Left renal pelvis (tissue), 4 donors: ENCODE measurements at places on chromosomes 16 and 17.

- DNase-seq, result no peak
Measured at GRCh38 chr17:27577121-27577761, 53.7 kb upstream of the LGALS9 start.

DNA sequence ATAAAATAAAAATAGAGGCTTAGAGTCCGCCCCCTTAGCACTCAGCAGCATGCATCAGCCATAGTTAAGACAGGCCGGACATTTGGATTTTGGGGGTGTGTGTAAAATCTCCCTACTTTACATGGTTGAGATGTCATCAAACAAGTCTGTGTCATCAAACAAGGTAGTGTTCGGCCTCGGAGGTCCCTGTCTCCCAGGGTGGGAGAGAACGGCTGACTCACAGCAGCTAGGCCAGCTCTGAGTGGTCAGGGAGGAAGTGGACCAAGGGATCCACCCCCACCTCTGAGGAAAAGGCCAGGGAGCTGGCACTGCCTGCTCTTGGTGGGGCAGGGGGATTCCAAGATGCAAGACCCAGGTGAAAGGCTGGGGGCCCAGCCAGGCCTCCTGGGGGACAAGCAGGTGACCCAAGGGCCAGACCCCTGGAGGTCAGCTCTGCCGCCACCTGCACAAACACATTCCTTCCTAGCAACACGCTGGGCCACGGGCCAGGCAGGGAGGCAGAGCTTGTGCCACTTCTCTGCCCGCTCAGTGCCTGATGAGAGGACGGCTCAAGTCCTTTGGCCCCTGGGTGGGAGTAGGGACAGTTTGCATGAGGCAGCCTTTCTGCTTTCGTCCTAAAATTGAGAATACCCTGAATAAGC lies 28.5 kb downstream of the KIFC3 start:
- DNase-seq, result no peak

DNA sequence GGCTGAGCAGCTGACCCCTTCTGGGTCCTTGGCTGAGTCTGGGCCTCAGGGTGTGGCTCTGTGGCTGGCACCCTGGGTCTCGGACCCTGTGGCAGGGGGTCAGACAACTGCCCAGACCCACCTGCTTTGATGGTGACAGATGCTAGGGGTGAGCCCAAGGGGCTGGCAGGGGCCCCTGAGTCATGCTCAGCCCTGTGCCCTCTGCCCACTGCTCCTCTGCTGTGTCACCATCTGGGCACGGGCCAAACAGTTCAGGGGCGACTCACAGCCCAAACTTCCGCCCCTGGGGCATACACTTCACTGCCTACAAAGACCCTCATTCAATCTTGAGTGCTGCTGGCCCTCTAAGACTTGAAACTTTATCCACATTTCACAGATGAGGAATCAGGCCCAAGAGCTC lies 5.7 kb downstream of the ADGRG1 start:
- DNase-seq, result no peak

- DNase-seq, result no peak
Measured at GRCh38 chr17:65356536-65356935, 204.9 kb downstream of the AXIN2 start.

DNA sequence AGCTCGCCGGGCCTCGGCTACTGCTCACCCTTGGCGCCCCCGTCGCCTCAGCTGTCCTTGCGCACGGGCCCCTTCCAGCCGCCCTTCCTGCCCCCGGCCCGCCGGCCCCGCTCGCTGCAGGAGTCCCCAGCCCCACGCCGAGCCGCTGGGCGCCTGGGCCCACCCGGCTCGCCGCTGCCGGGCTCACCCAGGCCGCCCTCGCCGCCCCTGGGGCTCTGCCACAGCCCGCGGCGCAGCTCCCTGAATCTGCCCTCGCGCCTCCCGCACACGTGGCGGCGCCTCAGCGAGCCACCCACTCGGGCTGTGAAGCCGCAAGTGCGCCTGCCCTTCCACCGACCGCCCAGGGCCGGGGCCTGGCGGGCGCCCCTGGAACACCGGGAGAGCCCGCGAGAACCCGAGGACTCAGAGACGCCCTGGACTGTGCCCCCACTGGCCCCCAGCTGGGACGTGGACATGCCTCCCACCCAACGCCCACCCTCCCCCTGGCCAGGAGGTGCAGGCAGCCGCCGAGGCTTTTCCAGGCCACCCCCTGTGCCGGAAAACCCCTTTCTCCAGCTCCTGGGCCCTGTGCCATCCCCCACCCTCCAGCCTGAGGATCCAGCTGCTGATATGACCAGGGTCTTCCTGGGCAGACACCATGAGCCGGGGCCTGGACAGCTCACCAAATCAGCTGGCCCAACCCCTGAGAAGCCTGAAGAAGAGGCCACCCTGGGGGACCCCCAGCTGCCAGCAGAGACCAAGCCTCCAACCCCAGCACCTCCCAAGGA lies 12.8 kb downstream of the MYO15A start:
- DNase-seq, result no peak

- no peak for DNase-seq
Measured at GRCh38 chr16:78195797-78196196, 96.3 kb downstream of the WWOX start.

GRCh38 chr17:17420082-17420481 lies 56.7 kb upstream of the MED9 start:
- DNase-seq, result no peak

DNA sequence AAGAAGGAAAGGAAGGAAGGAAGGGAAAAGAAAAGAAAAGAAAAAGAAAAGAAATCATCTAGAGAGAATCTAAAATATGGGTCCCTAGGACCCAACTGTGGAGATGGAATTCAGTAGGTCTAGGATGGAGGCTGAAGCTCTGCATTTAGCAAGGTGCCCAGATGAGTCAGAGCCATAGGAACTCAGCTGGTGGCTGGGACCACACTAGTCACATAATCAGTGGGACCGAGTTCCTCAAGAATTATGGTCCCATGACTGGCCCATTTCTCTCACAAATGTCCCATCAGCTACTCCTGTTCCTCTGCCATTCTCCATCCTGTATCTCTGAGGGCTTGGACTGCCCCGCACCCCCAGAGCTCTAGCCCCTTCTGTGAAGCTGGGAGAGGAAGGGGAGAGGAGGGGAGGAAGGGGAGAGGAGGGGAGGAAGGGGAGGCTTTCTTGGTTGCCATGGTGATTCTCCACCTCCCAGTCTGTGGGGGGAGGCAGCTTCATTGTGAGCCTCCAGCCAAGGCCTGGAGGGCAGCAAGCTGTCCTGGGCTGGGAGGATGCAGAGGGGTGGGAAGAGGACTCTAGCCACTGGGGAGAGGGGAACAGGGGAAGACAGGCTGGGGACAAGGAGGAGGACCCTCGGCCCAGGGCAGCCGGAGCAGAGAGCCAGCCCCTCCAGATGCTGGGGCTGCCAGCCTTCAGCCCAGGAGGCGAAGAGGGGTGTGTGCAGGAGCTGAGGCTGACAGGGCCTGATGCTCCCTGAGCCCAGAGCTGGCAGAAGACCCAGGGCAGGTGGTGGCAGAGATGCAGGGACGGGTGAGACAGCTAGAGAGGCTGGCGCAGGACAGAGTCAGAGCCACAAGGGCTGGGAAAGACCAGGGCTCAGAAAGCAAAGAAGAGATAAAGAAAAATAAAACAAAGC lies 37.8 kb upstream of the LHX1 start:
- no peak for DNase-seq

DNA sequence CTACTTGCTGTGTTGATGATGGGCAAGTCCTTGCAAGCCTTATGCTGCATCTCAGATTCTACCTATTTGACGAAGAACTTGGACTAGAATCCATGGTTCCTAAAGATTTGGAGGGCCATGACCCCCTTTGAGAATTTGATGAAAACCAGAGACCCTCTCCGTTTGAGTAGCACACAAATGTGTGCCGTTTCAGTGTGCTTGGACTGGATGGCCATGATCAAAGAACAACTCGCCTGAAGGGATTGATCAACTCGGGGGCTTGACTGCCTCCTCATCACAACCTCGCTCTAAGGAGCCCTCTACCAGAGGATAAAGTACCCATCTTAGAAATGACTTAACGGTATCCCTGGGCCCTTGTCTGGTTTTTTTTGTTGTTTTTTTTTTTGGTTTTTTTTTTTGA lies 2.8 kb upstream of the ANKFY1 start:
- no peak for DNase-seq

DNA sequence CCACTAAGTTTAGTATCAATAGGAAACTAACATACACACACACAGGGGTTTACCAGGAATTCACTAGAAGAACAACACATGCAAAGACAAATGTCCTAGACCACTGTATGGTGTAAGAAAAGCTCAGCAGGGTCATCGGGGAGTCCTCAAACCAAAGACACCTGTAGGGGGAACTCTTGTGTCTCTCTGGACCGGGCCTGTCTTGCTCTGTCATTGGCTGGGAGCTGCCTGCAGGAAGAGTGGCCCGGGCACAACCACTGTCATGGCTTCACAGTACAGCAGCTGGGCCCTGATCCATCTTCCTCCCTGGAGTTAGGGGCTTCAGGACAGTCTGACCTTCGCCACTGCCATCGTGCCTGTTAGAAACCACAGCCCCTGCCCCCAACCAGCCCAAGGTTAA lies 263.6 kb upstream of the DYNLRB2 start:
- DNase-seq, result no peak

DNA sequence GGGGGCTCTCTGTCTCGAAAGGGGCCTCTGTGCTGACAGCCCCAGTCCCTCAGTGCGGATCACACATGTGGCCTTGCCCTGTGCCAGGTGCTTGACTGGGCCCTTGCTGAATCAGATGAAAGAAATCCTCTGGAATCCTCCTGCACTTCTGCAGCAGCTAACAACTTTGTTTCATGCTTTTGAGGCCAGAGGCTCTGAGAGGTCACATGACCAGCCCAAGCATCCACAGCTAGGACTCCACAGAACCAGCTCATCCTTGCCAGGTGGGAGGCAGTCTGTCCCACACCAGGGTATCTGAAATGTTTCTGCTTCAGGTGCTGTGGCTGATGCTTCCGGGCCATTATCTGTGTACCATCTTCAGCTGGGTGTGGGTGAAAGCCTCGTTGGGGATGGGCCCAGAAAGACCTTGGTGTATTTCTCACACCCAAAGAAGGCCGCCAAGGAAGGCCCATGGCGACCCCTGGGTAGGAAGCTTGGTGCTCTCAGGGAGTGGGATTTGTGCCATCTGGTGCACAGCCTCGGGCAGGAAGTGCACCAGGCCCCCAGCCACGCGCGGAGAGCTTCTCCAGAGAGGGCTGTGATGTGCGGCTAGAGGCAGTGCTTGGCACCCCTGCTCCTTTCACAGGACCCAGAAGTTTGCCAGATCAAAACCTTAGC lies 143.8 kb downstream of the CLEC16A start:
- no peak for DNase-seq

- DNase-seq, result no peak
Measured at GRCh38 chr16:61792194-61792909, 243.9 kb downstream of the CDH8 start.

GRCh38 chr17:9230861-9231260 lies 209.6 kb downstream of the NTN1 start:
- no peak for DNase-seq

DNA sequence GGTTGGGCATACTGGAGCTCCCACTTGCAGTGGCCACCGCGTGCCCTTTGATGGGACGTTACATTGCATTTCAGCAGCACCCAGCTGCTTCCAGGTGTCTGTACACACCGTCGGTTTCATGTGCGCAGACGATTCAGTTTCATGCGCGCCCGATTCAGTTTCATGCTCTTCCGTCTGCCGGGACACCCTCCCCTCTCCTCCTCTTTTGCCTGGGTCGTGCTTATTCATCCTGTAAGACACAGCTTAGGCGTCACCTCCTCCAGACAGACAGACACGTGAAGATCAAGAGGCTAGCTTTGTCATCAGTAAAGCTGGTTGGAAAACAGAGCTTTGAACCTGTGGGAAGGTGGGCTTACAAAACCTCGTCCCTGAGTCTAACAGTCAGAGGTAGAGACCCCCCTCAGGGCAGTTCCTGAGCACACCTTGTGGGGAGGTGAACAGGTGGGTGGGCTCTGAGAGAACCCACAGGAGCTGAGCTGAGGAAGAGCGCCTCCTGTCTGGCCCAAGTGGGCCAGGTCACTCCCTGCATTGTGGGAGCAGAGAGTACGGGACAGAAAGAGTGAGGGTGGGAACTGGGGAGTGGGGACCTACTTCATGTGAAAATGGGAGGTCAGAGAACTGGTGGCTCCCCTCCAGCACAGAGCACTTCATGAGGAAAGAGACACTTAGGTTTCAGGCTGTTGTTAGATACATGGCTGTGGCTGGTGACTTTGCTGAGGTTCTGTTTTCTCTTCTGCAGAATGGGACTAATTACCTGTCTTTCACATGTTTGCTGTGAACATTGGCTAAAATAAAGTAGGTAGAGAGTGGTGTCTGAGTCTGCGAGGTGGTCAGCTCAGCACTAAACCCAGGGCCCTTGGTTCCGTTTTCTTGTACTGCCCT lies 122.1 kb downstream of the SNX29 start:
- no peak for DNase-seq

GRCh38 chr16:89384282-89384681 lies 106.1 kb downstream of the ANKRD11 start:
- no peak for DNase-seq

- no peak for DNase-seq
Measured at GRCh38 chr16:67268136-67268579, 11.2 kb upstream of the PLEKHG4 start.

GRCh38 chr16:51024703-51025102 lies 126.4 kb downstream of the SALL1 start:
- DNase-seq, result no peak

DNA sequence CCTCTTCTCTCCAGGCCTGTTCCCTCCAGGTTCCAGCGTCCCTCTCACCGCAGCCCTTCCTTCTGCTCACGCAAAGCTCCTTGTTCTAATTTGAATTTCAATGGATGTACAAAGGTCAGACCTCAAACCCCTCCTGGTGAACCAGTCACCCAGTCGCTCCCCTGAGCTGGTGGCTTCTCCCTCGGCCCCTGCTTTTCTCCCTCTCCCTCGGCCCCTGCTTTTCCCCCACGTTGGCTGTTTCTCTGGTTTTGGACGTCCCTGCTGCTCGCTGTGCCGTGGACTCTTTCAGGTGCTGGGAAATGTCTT lies 8.6 kb upstream of the MSLN start:
- DNase-seq, result no peak

GRCh38 chr17:39916918-39917317 lies 1.5 kb downstream of the GSDMB start:
- DNase-seq, result no peak

DNA sequence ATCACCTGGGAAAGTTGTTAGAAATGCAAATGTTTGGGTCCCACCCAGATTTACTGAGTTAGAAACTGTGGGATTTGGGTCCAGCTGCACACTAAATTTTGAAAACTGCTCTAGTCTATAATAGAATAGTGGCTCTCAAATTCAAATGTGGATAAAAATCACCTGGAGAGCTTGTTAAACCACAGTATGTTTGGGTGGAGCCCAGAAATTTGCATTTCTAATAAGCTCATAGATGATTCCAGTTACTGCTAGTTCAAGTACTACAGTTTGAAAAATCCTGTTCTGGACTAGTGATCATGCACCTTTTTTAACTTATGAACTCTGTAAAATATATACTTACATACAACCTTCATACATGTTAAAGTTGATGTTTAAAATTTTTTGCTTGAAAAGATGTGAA lies 27.8 kb downstream of the RABEP1 start:
- DNase-seq, result no peak
